Smooth muscle cell of the pulmonary artery (primary cell): ENCODE measurements at places on chromosomes 11 and 22. TPM values are rescaled to one million over a fixed set of nuclear protein-coding genes. Genes with fewer than 3 reads are reported as not detected.

The SPDYC gene
- total RNA-seq = not detected in 2 replicates

The FJX1 gene
- total RNA-seq = 28.5 and 52.1 TPM in 2 replicates

The CEP126 gene
- 1.9 and 4.3 TPM in 2 replicates for total RNA-seq

The OR8G5 gene
- not detected in 2 replicates for total RNA-seq

The ARHGEF17 gene
- total RNA-seq = 90.2 and 95.1 TPM in 2 replicates

The CCDC89 gene
- 1.9 and 4.2 TPM in 2 replicates for total RNA-seq
